ENCODE measurements at places on chromosomes 7 and 10.

DNA sequence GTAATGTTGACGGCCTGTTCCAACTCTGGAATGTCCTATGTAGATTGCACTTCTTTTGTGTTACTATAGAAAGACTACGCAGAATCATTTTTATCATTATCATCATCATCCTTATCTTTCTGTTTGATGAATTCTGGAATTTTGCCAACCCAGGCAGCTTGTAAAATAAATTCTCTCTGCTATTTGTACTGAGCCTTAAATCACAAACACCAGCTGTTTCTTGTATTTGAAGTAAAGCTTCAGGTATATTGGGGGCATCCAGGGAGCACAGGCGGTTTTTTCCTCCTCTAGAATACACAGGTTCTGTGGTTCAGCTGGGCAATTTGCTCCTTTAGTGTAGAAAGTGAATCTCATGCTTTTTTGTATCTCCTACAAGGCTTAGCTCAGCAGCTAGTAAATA is 14.9 kb upstream of the CPA5 start:
- DNase-seq: no peak

GRCh38 chr10:78956391-78956790 is 112.4 kb upstream of the ZMIZ1 start:
- DNase-seq: no peak

- no peak for DNase-seq
Observed at GRCh38 chr10:133165556-133166503, 5.8 kb downstream of the KNDC1 start.

- no peak for DNase-seq
Observed at GRCh38 chr7:24152356-24152755, 131.6 kb upstream of the NPY start.

DNA sequence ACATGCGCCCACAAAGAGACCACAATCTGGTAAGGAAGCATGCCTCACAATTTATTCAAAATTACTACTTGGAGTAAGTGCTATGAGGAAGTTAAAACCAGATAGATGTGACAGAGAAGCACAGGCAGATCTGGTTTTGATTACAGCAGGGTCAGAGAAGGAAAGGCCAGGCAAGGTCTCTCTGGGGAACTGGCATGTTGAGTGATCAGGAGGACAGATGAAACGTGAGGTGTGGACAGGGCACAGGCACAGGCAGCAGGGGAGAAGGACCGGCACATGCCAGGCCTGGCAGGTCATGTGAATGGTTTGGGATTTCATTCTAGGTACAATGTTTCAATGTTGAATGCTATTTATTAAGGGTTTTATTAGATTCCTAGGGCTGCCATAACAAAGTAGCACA is 51.6 kb downstream of the GPAM start:
- DNase-seq: no peak

- no peak for DNase-seq
Observed at GRCh38 chr10:72006026-72006425, 41.8 kb downstream of the CHST3 start.

GRCh38 chr7:49014870-49015269 is 90.5 kb downstream of the CDC14C start:
- DNase-seq: peak; percentile 4

GRCh38 chr7:74364061-74364460 is 74.9 kb downstream of the CLIP2 start:
- no peak for DNase-seq

DNA sequence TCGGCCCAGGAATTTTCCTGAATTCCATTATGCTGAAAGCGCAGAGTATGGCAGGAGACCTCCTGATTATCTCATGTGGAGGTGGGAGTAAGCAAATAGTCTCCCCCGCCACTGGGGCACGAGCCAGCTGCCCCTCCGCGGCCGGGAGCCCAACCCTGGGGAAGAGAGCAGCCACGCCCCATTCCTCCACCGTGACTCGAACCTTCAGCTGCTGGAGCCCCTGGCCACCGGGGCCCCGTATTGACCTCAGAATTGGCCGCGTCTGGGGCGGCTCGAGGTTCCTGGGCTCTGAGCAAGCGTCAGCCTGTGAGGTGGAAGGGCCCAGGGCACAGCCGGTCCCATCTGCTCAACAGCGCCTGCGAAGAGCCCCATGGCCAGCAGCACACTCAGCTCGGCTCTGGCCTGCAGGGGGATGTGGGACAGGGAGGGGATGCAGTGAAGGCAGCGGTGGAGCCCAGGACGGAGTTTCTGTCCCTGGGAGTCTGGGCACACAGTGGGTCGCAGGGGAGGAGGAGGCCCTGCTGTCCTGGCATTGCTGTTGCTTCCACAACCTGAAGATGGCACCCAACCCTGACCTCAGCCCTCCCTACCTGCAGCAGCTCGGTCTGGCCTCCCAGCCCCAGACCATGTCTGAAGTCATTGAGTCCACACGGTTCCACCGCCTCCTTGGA is 97.8 kb downstream of the CHST15 start:
- peak; percentile 83 for DNase-seq

DNA sequence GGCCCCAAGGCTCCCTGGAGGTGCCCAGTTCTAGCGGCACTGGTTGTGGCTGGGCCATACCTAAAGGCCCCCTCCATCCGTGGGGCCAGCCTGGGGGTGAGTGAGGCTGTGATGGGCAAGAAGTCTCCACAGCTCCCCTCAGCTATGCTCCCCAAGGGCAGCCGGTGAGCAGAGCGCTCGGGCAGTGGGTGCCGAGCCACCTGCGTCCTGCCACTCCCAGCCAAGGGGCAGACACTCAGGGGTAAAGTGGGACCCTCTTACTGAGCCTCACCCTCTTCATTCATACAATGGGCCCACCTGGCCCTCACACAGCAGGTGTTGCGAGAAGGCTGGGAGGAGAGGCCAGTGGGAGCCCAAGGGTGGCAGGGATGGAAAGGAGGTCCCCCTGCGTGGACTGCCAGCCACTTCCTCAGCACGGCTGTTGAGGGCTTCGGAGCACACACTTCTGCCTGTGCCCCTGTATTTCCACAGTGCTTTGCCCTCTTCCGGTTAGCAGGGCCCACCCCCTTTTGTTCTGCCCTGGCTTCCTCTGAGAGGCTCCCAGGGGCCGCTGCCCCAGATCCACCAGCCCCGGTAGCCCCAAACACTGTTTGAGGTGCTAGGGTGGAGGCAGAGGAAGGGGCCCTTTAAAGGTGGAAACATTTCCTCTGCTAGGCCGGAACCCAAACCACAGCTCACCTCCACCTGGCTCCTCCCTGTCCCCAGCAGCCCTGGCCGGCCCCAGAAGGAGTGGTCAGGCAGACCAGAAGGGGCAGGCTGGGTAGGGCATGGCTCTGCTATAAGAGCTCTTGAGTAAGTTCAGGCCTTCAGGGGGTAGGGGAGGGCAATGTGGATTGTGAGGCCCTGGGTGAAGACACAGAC is 16.4 kb upstream of the C10orf105 start:
- no peak for DNase-seq

GRCh38 chr10:46514431-46514861 is 42.0 kb downstream of the GPRIN2 start:
- no peak for DNase-seq

- no peak for DNase-seq
Observed at GRCh38 chr10:101466016-101466912, 112.3 kb downstream of the BTRC start.

DNA sequence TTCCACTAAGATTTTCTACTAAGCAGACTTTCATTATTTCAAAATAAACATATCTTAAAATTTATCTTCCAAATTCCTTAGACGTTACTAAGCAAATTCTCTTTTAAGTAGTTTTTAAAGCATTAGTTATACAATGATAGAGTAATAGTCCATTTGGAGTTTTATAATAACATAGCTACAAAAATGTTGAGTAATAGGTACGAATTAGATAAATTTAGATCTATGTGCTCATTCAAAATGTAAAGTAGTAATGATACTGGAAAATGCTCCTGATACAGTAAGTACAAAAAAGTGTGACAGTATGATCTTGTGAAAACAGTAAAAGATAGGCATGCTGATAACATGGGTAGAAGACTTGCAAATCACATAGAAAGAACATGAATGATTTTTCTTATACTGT is 4.5 kb downstream of the DMTF1 start:
- DNase-seq: no peak

GRCh38 chr10:62341419-62341818 is 32.8 kb upstream of the ZNF365 start:
- no peak for DNase-seq

GRCh38 chr7:39950473-39951225 is 593 bp downstream of the CDK13 start:
- DNase-seq: peak; percentile 43

GRCh38 chr10:87506956-87507355 is 2.3 kb downstream of the MINPP1 start:
- no peak for DNase-seq

- DNase-seq: no peak
Observed at GRCh38 chr10:124978376-124978725, 36.4 kb downstream of the ZRANB1 start.

All from fibroblast of skin of scalp (primary cell).